Neural crest cell (in vitro differentiated cells): ENCODE measurements at places on chromosomes 3 and 15. TPM values are rescaled to one million over a fixed set of nuclear protein-coding genes. Genes with fewer than 3 reads are reported as not detected.

The CCR9 gene
- total RNA-seq, result not detected in 2 replicates

The NMNAT3 gene
- 2.1 and 2.5 TPM in 2 replicates for total RNA-seq

The KCNH8 gene
- 3.5 and 3.8 TPM in 2 replicates for total RNA-seq

The TICRR gene
- total RNA-seq, result 43.0 and 44.9 TPM in 2 replicates

The CTXN2 gene
- 0.18 and 0.26 TPM in 2 replicates for total RNA-seq

The ANKUB1 gene
- not detected in 2 replicates for total RNA-seq

The NDUFAF3 gene
- total RNA-seq, result 69.5 and 70.9 TPM in 2 replicates

The LCMT2 gene
- total RNA-seq, result 18.8 and 18.9 TPM in 2 replicates

The EFHB gene
- total RNA-seq, result 1.2 and 3.0 TPM in 2 replicates

The TMEM158 gene
- total RNA-seq, result 10.6 and 10.7 TPM in 2 replicates

DNA sequence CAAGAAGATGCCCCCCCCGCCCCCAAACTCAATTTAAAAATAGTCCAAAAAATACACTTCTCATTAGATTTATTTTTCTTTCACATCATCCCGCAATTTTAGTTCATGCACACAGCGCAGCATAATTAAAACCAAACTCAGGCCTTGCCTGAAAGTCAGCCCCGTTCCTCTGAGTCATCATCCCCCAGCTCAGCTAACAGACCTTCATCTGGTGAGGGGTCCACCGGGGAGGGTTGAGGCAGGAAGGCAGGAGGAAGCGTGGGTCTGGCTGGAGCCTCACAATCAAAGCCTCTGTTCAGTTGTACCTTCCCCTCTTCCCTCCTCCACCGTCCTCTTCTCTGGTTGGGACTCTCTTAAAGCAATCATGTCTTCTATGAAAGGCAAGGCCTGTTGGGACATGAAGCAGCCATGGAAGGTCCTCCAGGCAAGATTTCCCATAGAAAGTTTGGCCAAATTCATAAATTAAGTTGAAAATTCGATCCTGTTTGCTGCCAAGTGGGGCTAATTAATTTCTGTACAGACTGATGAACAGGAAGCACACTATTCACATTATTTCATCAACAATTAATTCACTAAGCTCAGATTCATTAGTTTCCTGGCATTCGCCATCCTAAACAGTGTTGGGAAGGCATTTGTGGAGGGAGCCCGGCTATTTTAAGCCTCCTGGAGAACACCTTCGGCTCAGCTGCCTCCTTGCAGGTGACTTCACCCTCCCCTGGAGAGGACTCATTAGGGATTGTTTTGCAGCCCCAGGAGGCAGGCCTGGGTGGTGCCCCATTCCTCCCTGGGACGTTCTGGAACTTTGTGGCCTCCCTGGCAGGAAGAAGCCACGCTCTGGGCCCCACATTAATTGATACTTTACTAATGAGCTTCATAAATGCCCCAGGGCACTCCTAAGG lies 72.3 kb upstream of the BNC1 start:
- no peak overlapping the region for H3K4me3 ChIP-seq
- H3K4me1 ChIP-seq, result peaks cover 8% of the 10 kb centered on the region
- no peaks in the 10 kb centered on the region for H3K27me3 ChIP-seq
- H3K36me3 ChIP-seq, result no peaks in the 10 kb centered on the region

- no peaks in the 10 kb centered on the region for H3K36me3 ChIP-seq
- H3K27ac ChIP-seq, result no peak overlapping the region
- no peaks in the 10 kb centered on the region for H3K4me1 ChIP-seq
These were observed 82.2 kb downstream of the ABI3BP start for GRCh38 chr3:100910986-100911385.

DNA sequence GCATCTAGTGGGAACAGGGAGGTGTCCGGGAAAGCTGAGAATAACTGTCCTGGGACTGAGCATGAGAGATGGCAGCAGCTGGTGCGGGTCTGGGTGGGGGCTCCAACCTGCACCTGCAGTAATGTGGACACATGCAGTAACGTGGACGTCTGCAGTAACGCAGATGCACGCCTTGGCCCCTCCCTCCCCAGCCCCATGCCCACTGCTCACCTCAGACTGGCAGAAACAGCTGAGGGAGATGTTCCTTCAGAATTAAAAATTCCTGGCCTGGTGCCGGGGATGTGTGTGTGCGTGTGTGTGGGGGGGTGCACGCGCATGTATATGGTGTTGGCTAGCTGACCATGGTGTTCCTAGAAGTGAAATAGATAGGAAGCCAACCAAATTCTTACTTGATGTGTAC lies 86.7 kb upstream of the OXTR start:
- no peaks in the 10 kb centered on the region for H3K27me3 ChIP-seq
- H3K4me3 ChIP-seq, result no peak overlapping the region
- no peaks in the 10 kb centered on the region for H3K4me1 ChIP-seq
- DNase-seq, result no peak
- peaks cover 5% of the 10 kb centered on the region for H3K36me3 ChIP-seq

GRCh38 chr15:88023914-88024313 lies 232.6 kb downstream of the NTRK3 start:
- peaks cover 36% of the 10 kb centered on the region for H3K27me3 ChIP-seq
- no peak overlapping the region for H3K27ac ChIP-seq
- H3K4me1 ChIP-seq, result no peaks in the 10 kb centered on the region
- H3K36me3 ChIP-seq, result no peaks in the 10 kb centered on the region
- no peak overlapping the region for H3K4me3 ChIP-seq

- no peak overlapping the region for H3K27ac ChIP-seq
- H3K4me1 ChIP-seq, result peaks cover 4% of the 10 kb centered on the region
- no peaks in the 10 kb centered on the region for H3K27me3 ChIP-seq
- H3K4me3 ChIP-seq, result no peak overlapping the region
These were observed 35.1 kb downstream of the MYH15 start for GRCh38 chr3:108475220-108475782.

DNA sequence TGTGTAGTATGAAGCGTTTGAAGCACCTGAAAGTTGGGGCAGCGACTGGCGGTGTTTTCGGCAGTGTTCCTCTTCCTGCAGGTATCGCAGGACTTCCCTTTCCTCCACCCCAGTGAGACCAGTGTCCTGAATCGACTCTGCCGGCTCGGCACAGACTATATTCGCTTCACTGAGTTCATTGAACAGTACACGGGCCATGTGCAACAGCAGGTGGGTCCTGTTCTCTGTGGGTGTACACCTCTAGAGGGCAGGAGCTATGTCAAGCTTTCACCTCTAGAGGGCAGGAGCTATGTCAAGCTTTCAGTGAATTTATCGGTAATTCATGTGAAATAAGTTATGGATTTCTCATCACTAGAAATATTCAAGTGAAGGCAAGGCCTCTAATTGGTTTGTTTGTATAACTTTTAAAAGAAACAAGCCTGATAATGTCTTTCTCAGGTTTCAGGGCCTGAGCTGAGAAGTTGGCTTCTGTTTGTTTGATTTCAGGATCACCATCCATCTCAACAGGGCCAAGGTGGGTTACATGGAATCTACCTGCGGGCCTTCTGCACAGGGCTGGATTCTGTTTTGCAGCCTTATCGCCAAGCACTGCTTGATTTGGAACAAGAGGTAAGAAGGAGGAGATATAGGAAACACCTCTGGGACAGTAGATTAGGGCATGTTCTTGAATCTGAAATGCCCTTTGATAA lies 5.3 kb downstream of the TUBGCP4 start:
- no peak overlapping the region for H3K27ac ChIP-seq
- H3K36me3 ChIP-seq, result peaks cover 6% of the 10 kb centered on the region
- DNase-seq, result peak; percentile 12
- H3K4me1 ChIP-seq, result peaks cover 17% of the 10 kb centered on the region
- no peaks in the 10 kb centered on the region for H3K27me3 ChIP-seq

- peaks cover 29% of the 10 kb centered on the region for H3K4me1 ChIP-seq
- H3K27me3 ChIP-seq, result no peaks in the 10 kb centered on the region
These were observed 14.7 kb upstream of the LMCD1 start for GRCh38 chr3:8486936-8487335.

DNA sequence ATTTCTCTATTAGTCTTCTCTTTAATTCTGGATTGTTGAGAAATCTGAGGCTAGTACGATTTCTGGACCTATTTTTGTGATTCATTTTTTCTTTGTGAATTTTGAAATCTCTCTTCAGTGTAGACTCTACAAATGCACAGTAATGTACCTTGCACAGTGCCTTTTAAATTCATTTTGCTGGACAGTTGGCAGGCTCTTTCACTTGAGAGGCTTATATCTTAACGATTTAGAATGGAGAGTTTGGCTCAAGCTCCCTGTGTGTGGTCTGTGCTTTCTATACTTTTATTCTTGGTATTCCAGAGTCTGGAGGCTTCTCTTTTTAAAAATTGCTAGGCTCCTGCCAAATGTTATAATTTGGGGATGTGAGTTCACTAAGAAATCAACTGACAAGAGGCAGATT lies 8.8 kb downstream of the CRYBG3 start:
- DNase-seq, result no peak
- H3K4me3 ChIP-seq, result no peak overlapping the region
- H3K4me1 ChIP-seq, result no peaks in the 10 kb centered on the region
- H3K27ac ChIP-seq, result no peak overlapping the region
- peaks cover 5% of the 10 kb centered on the region for H3K36me3 ChIP-seq
- H3K27me3 ChIP-seq, result no peaks in the 10 kb centered on the region

- H3K27me3 ChIP-seq, result no peaks in the 10 kb centered on the region
- peaks cover 30% of the 10 kb centered on the region for H3K4me1 ChIP-seq
- no peak overlapping the region for H3K4me3 ChIP-seq
- H3K36me3 ChIP-seq, result no peaks in the 10 kb centered on the region
- no peak for DNase-seq
- no peak overlapping the region for H3K27ac ChIP-seq
These were observed 310.5 kb upstream of the C2CD4B start for GRCh38 chr15:62475591-62475990.

DNA sequence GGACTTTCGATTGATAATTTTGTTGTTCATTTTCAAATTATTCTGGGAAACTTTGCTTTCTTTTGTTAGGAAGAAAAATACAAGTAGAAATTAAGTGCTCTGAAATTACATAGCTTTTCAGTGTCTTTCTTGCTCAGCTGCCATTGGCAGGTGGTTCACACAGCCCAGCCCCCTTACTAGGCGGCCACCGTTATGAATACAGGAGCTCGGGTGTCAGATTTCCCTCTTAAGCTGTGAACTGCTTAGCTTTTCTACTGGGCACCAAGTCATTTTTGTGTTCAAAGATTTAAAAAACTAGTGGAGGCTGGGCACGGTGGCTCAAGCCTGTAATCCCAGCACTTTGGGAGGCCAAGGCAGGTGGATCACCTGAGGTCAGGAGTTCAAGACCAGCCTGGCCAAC lies 55.2 kb downstream of the HMG20A start:
- peaks cover 16% of the 10 kb centered on the region for H3K36me3 ChIP-seq
- no peak overlapping the region for H3K4me3 ChIP-seq
- peaks cover 5% of the 10 kb centered on the region for H3K4me1 ChIP-seq
- H3K27me3 ChIP-seq, result no peaks in the 10 kb centered on the region

DNA sequence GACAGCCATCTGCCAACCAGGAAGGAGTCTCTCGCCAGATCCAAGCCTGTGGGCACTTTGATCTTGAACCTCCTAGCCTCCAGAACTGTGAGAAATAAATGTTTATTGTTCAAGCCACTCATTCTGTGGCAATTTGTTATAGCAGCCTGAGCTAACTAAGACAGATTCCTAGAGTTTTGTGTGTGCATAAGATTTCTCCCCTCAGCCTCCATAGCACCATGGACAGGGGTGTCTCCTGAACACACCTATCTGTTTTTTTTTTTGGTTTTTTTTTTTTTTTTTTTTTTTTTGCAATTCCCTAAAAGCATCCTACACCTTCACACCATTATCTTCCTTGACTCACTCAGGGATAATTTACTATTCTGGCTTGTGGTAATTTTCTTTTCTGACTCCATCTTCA lies 768.5 kb downstream of the NR2F2 start:
- DNase-seq, result no peak
- H3K27ac ChIP-seq, result no peak overlapping the region
- H3K27me3 ChIP-seq, result no peaks in the 10 kb centered on the region
- H3K36me3 ChIP-seq, result peaks cover 4% of the 10 kb centered on the region

- H3K4me3 ChIP-seq, result peak overlapping the region; percentile 40
- H3K27ac ChIP-seq, result no peak overlapping the region
- peaks cover 41% of the 10 kb centered on the region for H3K4me1 ChIP-seq
- peaks cover 3% of the 10 kb centered on the region for H3K36me3 ChIP-seq
- DNase-seq, result no peak
- H3K27me3 ChIP-seq, result peaks cover 11% of the 10 kb centered on the region
These were observed 3.0 kb downstream of the PPM1L start for GRCh38 chr3:160758929-160759577.

GRCh38 chr3:137084586-137084985 lies 126.8 kb downstream of the IL20RB start:
- H3K27ac ChIP-seq, result peak overlapping the region; percentile 21
- no peaks in the 10 kb centered on the region for H3K36me3 ChIP-seq
- no peak overlapping the region for H3K4me3 ChIP-seq
- DNase-seq, result no peak
- peaks cover 23% of the 10 kb centered on the region for H3K27me3 ChIP-seq

DNA sequence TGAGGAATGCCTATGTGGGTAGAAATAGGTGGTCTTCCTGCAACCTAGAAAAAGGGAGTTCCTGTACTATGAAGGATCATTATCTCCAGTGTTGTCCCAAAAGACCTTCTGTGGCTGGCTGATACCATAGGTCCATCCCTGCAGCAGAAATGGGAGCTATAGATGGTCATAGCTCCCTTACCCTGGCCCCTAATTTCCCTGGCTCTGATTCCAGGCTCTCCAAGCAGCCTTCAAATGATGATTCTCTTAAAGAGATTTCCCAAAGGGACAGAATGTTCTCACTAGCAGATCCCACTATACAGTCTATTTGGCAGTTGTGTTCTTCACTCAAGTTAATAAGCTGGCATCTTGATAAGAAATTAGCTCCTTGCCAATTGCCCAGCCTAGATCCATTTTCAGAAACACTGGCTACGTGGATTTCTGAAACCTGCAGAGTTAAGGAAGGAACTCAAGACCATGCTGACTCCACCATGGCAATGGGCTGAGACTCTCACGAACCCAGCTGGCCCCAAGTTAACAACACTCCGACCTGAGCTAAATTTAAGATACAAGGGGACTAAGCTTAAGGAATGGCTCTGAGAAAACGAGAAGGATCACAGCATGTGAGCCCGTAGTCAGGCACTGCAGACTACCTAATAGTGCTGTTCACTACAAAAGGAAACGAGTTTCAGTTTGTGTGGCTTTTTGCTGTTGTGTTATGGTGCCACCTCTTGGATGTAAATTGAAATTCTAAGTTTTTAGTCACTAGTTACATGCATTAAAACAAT lies 11.4 kb downstream of the C15orf40 start:
- no peak overlapping the region for H3K4me3 ChIP-seq
- H3K27ac ChIP-seq, result no peak overlapping the region
- peaks cover 3% of the 10 kb centered on the region for H3K36me3 ChIP-seq
- no peak for DNase-seq
- H3K27me3 ChIP-seq, result no peaks in the 10 kb centered on the region

DNA sequence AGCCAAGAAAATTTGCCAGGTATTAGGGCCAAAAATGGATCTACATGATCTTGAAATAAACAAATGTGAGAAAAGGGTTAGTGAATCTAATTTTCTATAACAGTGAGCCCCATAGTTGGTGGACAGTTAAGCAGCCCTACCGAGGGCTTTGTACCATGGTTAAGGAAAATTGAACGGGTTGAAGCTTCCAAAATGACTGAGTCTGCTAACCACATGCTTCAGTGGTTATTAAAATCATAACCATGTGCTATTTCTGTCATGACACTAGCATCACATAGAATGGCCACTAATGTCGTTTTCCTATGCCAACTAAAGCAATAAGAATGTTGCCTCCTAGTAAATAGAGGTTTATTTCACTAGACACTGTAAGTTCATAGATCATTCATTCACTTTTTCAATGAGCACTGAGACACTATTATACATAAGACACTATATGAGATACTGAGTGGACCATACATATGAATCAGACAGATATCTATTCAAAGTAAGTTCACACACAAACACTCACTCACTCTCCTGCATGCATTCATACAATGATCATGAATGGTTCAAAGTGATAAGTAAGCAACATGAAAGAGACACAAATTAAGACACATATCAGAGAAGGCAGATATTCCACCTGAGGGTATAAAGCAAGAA lies 4.3 kb downstream of the SST start:
- H3K27me3 ChIP-seq, result peaks cover 78% of the 10 kb centered on the region
- H3K4me1 ChIP-seq, result peaks cover 13% of the 10 kb centered on the region
- H3K36me3 ChIP-seq, result no peaks in the 10 kb centered on the region
